ENCODE measurements at places on chromosomes 2 and 18.

- DNase-seq, result no peak
Measured at GRCh38 chr2:234849678-234850077, 102.1 kb upstream of the SH3BP4 start.

GRCh38 chr2:173053043-173053699 is 22.5 kb upstream of the MAP3K20 start:
- no peak for DNase-seq

- no peak for DNase-seq
Measured at GRCh38 chr2:50773211-50773932, 258.6 kb downstream of the NRXN1 start.

GRCh38 chr18:840516-840915 is 28.5 kb upstream of the YES1 start:
- no peak for DNase-seq

- DNase-seq, result no peak
Measured at GRCh38 chr2:194104687-194105086, 1552.3 kb upstream of the SLC39A10 start.
